ENCODE measurements at places on chromosomes 3 and 15.

GRCh38 chr15:50594311-50594710 lies 47.8 kb upstream of the USP50 start:
- DNase-seq: no peak

DNA sequence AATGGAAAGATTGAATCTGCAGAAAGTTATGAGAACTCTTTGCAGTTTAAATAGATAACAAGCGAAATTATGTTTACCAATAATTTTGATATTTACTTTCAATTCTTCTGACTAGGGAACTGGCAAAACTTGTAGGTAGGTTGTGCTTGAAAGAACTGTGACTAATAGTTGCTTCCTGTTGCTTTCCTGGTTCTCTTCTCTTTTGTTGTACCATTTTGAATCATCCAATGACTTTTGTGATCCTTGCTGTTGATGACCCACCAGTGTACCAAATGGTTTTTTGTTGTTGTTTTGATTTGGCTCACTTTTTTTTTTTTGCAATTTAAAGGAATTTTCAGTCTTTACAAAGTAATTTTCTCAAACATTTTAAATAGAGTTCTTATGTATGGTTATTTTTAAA lies 64.9 kb upstream of the DCBLD2 start:
- DNase-seq: no peak

- DNase-seq: no peak
Measured at GRCh38 chr3:166917437-166917836, 462.7 kb downstream of the ZBBX start.

GRCh38 chr3:37214076-37214475 lies 39.7 kb upstream of the LRRFIP2 start:
- no peak for DNase-seq

DNA sequence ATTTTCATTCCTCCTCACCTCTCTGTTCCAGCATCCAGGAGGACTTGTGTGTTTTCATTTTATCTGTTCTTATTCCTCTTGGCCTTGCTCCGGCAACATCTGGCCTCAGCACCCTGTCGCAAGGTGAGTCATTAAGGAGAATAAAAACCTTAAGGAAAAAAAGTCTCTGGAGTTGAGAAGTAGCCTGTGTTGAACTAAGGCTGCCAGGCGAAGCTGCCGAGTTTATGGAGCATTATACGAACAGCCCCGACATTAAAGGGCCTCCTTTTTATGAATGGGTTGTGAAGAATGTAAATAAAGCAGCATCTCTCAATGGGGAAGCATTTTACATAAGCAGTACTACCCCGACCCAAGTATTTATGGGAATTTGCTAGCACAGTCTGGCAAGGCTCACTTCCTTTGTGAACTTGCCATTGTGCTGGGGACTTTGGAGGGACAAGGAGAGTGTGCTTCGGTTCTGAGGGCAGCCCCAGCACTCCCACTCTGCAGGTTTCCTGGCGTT lies 4.7 kb downstream of the BAHD1 start:
- DNase-seq: no peak

GRCh38 chr3:63896332-63897030 lies 15.7 kb downstream of the SCAANT1 start:
- no peak for DNase-seq

DNA sequence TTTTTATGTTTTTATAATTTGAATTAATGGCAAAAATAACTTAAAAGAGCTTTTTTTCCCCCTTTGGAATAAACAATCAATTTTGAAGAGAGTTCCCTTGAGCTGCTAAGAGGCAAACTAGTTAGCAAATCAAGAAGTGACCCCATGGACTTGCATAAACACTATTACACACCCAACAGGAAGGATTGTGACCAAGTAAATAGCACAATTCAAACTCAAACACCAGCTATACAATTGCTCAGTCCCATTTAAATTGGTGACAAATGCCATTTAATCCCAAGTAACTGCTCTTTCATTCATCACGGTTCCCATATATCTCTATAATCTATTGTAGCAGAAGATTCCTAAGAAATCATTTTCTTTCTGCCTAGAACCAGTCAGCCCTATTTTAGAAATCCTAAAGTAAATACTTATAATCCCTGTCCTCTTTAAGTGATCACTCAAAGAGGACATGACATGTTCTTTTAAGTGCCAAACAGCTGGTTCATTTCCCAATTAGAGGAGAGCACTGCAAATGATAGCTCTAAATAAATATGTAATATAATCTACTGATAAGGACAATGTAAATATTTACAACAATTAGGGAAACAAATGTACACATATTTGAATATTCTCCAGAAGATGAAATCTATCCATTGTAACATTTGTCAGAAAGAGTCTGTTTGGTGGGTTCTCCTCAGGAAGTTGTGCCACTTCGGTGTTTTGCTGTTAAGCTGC lies 137.8 kb upstream of the ADAMTS9 start:
- DNase-seq: no peak

GRCh38 chr15:35867356-35867755 lies 321.4 kb upstream of the DPH6 start:
- no peak for DNase-seq

DNA sequence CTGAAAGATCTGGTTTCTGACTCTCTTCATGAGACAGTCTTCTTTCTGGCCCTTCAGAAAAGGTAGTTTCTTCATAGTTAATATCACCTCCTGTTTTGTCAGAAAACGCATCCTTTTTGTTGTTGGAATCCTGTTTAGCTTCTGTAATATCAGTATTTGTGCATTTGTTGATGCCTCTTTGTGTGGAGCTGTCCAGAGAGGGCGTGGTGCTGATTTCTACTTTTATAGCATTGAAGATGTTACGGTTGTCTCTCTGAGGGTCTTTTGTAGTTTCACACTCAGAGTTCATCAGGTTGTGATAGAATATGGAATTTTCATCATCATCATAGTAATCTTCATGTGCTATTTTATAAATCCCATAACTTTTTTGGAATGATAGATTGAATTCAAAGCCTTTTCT lies 8.9 kb downstream of the GPR149 start:
- no peak for DNase-seq

- no peak for DNase-seq
Measured at GRCh38 chr3:157128771-157129681, 30.9 kb downstream of the CCNL1 start.

DNA sequence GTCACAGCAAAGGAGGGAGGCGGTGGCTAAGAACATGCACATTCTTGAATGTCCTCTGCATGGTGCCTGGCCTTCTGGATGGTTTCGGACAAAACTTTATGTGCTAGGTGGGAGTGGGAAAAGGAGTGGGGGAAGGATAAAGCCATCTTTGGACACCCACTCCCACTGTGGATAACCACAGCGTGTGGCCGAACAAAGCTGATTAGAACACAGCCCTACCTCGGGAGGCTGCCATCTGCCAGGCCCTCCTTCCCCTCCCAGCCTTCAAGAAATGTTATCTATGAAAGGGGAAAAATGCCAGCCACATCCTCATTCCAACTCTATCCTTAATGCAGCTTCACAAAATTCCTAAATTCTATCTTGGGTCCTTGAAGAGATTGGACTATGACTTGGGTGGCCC lies 18.8 kb downstream of the AMOTL2 start:
- no peak for DNase-seq

- no peak for DNase-seq
Measured at GRCh38 chr3:184676927-184677326, 34.9 kb downstream of the MAGEF1 start.

DNA sequence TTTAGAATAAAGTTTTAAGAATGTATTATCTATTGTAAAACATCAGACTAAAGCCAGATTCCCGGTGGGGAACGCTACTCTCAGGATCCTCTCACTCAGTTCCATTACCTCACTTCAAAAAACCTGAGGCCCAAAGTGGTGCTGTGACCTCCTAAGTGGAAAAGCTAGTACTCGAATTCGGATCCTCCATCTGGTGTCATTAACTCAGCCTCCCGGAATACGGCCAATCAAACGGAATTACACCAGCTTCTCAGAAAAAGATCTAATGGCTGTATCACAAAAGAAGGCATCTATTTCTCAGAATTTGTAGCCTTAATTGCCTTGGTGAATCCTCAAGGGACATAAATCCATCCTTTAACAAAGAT lies 627 bp downstream of the ACAD11 start:
- no peak for DNase-seq

DNA sequence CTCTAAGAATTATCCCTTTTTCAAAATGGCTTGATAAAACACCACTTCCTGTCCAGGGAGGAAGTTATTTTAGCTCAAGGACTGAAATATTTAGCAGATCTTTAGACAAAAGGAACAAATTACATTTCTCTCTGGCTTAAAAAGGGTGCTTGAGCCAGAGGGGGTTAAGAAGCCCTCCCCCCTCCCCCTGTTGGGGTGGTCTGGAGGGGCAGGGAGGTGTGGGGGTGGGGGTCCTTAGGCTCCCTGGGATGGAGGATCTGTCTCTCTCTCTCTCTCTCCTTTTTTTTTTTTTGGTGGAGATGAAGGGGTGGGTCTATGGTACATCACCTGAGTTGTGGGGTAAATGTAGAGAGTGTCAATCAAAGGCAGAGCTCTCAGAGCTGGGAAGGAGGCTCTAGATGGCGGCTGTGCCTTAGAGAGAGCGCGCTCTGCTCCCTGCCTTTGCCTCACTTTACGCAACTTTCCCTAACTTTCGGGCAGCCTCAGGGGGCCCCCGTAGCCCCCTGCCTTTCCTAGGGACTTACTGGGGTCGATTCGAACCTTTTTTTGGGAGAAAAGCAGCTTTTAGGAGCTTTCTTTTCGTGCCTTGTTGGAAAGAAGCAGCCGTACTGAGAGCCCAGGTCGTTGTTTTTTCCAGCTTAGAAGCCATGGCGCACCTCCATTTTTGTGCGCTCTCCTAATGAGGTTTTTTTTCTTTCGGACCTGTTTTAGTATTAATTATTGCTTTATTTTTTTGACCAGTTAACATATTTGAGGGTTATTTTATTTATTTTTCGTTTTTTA lies at the start of gene CHD2:
Gene CHD2 (plus strand): TSS at position 377 of the 783 bp plus-strand sequence. CDS start 914 bp downstream, outside the sequence.
- peak; percentile 48 for DNase-seq

- no peak for DNase-seq
Measured at GRCh38 chr3:118472586-118472985, 562.1 kb downstream of the IGSF11 start.

DNA sequence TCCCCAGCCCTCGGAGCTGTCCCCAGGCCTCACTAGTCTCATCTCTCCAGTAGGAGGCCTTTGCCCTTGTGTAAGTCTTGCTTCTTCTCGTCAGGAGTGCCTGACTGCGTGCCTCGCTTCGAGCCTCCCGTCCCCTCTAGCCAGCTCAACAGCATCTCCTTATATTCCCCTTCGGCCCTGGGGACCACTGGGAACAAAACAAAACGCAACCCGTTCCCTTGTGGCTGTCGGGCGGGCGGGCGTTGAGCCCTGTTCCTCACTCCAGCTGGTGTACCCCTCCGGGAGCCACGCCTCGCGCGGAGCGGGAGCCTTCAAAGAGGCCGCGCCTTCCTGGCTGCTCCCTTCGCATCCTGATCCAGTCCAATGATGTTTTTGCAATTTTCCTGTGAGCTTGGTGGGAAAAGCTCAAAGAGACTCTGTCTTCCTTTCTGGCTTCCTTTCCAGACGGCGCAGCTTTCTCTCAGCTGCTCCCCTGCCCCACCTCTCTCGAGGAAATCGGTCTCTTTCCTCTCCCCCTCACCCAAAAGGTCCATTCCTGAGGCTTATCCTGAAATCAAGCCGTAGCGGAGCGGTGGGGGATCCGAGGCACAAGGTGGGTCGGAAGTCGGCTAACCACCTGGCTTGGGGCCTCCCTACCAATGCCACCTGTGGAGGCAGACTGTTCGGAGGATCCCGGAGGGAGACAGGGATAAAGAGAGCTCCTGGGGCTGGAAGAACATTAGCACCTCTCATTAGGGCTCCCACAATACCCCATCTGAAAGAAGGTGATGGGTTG lies 33.4 kb upstream of the SRP14 start:
- no peak for DNase-seq

DNA sequence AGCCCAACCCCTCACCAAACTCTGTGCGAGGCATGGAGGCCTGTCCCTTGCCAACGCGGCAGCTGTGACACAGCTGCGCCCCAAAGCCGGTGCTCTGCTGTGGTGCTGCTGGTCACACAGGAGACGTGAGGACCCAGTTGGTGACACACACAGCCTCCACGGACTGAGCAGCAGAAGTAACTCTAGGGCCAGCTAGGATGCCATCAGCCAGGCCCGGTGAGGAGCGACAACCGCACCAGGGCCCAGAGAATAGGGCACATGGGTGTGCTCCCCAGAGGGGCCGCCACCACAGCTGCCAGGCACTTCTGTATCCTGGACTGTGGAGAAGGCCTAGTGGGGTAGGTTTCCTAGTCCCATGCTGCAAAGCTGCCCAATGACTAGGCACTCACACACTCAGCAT lies 10.7 kb downstream of the ZXDC start:
- no peak for DNase-seq

DNA sequence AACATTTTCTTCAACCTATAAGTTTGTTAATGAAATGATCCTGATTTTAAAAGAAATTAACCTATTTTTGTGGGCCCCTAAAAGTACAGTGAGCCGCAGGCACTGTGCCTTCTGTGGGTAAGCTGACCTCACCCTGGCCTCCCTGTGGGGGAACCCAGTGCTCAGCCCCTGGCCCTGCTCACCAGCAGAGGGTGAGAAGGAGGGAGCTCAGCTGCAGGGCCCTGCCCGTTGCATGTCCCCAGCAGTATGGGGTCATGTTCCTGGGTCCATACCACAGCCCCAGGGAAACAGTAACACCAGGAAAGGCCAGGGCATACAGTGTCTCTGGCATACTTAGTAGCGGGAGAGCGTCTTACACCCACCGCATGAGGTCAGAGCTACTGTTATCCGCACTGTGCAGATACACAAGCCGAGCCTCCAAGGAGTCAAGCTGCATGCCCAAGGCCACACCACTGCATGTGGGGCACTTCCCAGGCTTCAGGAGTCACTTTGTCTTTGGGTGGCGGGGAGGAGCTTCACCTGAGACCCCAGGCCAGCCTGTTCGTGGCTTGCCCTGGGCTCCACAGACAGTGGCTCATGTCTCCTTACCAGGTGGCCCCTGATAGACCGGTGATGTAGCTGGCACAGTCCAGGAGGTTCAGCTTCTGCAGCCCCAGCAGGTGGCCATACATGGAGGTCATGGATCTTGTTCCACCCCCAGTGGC lies 22.6 kb upstream of the EHD4 start:
- DNase-seq: no peak
